Central memory CD8-positive, alpha-beta T cell (primary cell): ENCODE measurements at places on chromosomes 6 and 20.

GRCh38 chr6:6131492-6132109, 124.9 kb upstream of the NRN1 start:
- DNase-seq = no peak
- no peak overlapping the region for H3K4me3 ChIP-seq
- peaks cover 12% of the 10 kb centered on the region for H3K27me3 ChIP-seq
- no peaks in the 10 kb centered on the region for H3K4me1 ChIP-seq

- H3K27ac ChIP-seq = no peak overlapping the region
- DNase-seq = no peak
- no peaks in the 10 kb centered on the region for H3K36me3 ChIP-seq
- H3K4me1 ChIP-seq = no peaks in the 10 kb centered on the region
- H3K27me3 ChIP-seq = no peaks in the 10 kb centered on the region
Measured at GRCh38 chr6:23797041-23797440, 329.0 kb upstream of the NRSN1 start.

DNA sequence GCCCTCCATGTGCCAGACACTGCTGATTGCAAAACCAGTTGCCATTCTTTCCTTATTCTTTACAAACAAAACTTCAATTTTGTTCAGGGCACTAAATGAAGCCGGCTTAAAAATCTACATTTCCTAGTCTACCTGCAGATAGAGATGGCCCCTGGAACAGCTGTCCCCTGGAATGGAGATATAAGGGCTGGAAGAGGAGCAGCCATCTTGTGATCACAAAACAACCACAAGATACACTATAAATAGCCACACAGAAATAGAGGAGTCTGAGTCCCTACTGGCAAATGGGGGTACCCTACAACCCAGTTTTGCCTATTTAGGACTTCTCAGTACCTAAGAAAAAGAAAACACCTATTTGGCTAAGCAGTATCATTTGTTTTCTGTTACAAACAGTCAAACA, 115.9 kb upstream of the BEND6 start:
- no peak overlapping the region for H3K4me3 ChIP-seq
- H3K27ac ChIP-seq = no peak overlapping the region
- peaks cover 78% of the 10 kb centered on the region for H3K27me3 ChIP-seq
- H3K36me3 ChIP-seq = peaks cover 2% of the 10 kb centered on the region
- peaks cover 6% of the 10 kb centered on the region for H3K4me1 ChIP-seq

DNA sequence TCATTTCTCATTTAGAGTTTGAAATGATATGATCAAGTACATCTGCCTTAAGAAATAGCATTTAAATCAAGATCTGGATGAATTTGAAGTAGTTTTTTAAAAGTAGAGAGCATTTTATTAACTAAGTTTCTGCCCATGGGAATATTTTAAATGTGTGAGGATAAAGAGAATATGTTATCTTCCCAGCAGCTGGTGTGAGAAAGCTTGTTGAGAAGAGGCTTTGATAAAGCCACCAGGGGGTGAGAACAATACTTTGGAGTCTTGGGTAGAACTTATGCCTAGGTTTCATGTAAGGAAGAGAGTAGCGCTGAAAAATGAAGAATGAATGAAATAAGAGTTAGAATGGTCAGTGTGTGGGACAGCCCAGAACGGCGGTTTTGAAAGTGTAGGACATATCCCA, 190.2 kb downstream of the GRM1 start:
- no peak overlapping the region for H3K27ac ChIP-seq
- H3K4me1 ChIP-seq = no peaks in the 10 kb centered on the region
- no peaks in the 10 kb centered on the region for H3K36me3 ChIP-seq
- no peak for DNase-seq

GRCh38 chr20:63661959-63662812, 4.1 kb downstream of the RTEL1 start:
- H3K36me3 ChIP-seq = peaks cover 16% of the 10 kb centered on the region

GRCh38 chr6:148831064-148831463, 84.2 kb downstream of the UST start:
- peak overlapping the region; percentile 76 for H3K4me3 ChIP-seq
- peaks cover 2% of the 10 kb centered on the region for H3K36me3 ChIP-seq
- peaks cover 34% of the 10 kb centered on the region for H3K4me1 ChIP-seq
- peak overlapping the region; percentile 97 for H3K27ac ChIP-seq
- DNase-seq = peak; percentile 18

- no peak overlapping the region for H3K27ac ChIP-seq
- no peak for DNase-seq
- no peaks in the 10 kb centered on the region for H3K4me1 ChIP-seq
- no peak overlapping the region for H3K4me3 ChIP-seq
- H3K27me3 ChIP-seq = no peaks in the 10 kb centered on the region
Measured at GRCh38 chr6:161439093-161439492, 165.2 kb upstream of the AGPAT4 start.

GRCh38 chr6:167208819-167209576, 51.2 kb upstream of the GPR31 start:
- no peaks in the 10 kb centered on the region for H3K36me3 ChIP-seq
- H3K4me3 ChIP-seq = no peak overlapping the region
- H3K4me1 ChIP-seq = no peaks in the 10 kb centered on the region
- DNase-seq = no peak

DNA sequence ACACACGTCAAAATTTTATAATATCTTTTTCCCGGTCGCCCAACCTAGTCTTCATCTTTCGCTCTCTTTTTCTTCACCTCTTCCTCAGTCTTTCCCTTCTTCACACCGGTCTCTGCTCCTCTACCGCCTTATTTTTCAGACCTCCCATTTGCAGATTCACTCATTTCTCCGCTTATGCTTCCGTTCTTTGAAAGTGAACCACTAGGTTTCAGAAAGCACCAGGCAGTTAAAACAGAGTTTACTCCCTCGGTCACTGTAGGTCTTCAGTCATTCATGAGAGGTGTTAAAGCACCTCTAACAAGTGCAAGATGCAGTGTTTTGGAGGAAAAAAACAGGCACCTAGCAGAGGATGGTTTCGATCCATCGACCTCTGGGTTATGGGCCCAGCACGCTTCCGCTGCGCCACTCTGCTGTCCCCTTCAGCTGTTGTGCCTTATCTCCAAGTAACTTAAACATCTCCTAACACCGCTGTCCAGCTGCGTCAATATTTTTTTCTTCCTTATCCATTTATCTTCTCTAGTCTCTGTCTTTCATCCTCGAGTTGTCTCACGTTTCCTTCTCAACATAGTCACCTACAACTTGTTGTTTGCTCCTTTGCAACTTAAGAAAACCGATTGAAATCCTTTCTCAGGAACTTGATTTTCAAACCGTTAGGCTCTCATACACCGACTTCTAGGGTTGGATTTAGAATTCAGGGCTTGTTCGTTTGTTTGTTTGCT, 119.7 kb upstream of the ZNF184 start:
- no peak overlapping the region for H3K27ac ChIP-seq
- no peaks in the 10 kb centered on the region for H3K4me1 ChIP-seq
- H3K36me3 ChIP-seq = no peaks in the 10 kb centered on the region
- DNase-seq = no peak

- H3K27ac ChIP-seq = no peak overlapping the region
- peaks cover 2% of the 10 kb centered on the region for H3K36me3 ChIP-seq
- DNase-seq = no peak
- H3K27me3 ChIP-seq = peaks cover 79% of the 10 kb centered on the region
Measured at GRCh38 chr20:21706261-21707195, 1.1 kb downstream of the PAX1 start.

GRCh38 chr6:154363821-154364220, 7.2 kb upstream of the IPCEF1 start:
- no peak overlapping the region for H3K4me3 ChIP-seq
- no peak overlapping the region for H3K27ac ChIP-seq

DNA sequence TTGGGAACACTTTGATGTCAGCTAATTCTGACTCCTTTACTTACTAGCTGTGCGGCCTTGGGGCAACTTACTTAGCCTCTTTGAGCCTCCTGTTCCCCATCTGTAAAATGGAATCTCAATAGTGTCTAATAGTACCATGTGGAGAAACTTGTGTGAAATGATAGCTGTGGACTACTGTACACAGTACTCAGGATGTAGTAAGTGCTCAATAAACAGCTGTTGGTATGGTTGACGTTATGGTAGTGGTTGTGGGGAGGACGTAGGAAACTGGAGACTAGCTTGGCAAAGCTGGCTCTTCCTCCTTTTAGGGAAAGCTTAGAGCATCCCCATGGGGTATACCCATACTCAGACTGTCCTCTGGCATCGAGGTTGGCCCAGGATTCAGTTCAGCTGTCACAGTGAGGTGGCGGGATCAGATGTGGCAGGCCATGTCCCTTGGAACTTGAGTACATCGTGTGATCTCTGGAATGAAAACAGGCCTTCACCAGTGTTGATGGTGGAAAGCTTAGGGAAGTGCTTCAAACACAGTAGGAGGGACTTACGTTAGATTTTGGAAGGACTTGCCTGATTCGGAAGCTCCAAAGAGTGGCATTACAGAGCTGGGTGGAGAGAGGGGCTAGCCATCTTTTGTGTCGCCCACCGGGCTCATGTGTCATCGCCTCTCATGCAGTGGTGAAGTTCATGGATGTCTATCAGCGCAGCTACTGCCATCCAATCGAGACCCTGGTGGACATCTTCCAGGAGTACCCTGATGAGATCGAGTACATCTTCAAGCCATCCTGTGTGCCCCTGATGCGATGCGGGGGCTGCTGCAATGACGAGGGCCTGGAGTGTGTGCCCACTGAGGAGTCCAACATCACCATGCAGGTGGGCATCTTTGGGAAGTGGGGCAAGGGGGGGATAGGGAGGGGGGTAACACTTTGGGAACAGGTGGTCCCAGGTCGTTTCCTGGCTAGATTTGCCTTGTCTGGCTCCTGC, 7.1 kb downstream of the VEGFA start:
- H3K4me3 ChIP-seq = no peak overlapping the region
- DNase-seq = no peak
- peaks cover 24% of the 10 kb centered on the region for H3K27me3 ChIP-seq

DNA sequence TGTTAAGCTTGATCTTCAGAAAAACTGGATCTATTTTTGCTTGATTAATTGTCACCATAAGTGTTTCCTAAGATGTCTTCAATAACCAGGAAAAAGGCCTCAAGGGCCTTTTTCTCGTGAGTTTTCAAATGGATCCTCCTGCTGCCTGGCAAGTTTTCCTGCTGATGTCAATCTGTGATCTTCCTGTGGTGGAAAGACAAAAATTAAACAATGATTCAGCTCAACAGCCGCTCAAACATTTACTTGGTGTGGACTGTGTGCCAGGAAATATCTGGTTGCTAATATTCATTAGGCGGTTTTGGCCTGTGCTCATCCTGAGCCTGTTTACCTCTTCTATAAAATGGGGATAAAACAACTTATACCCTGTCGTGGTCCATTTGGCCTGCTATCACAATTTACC, 35.4 kb upstream of the SSTR4 start:
- no peak overlapping the region for H3K27ac ChIP-seq
- H3K4me1 ChIP-seq = no peaks in the 10 kb centered on the region
- no peaks in the 10 kb centered on the region for H3K27me3 ChIP-seq

GRCh38 chr20:58938078-58938477, 43.0 kb upstream of the NELFCD start:
- no peak overlapping the region for H3K4me3 ChIP-seq
- H3K4me1 ChIP-seq = no peaks in the 10 kb centered on the region
- no peak for DNase-seq
- no peak overlapping the region for H3K27ac ChIP-seq
